ENCODE measurements at places on chromosomes 5 and 9.
A peak's percentile ranks its signal among the peaks of the same experiment; 100 is the strongest.

- no peak for DNase-seq
These were observed 163.9 kb downstream of the SLF1 start for GRCh38 chr5:94782383-94782782.

GRCh38 chr5:103894882-103895281 lies 332.3 kb upstream of the NUDT12 start:
- DNase-seq, result peak; percentile 88

DNA sequence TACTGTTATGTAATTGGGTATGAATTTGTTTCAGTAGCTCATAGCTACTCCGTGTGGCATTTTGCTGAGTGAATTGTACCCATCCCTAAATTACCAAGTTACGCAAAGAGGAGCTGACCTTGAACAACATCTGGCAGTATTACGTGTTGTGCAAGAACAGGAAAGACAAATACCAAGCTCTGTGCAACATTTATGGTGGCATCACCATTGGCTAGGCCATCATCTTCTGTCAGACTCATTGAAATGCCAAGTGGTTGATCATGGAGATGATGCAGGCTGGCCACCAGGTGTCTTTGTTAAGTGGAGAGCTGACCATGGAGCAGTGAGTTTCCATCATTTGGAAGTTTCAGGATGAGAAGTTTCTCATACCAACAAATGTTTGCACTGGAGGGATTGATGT lies 15.0 kb downstream of the ZSWIM6 start:
- DNase-seq, result no peak

DNA sequence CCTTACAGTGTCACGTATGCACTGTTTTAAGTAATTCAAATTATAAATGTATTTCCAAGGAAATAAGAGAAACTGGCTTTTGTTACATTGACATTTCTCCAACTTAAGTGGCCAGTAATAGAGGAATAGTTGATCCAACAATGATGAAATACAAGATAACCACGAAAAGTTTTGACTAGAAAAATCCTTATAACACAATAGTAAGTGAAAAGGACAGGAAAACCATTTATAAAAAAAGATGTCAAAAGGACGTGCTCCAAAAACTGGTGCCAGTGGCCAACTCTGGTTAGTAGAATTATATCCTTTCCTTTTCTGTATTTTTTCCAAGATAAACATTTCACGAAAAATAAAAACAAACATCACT lies 210.9 kb downstream of the GAPVD1 start:
- DNase-seq, result no peak

- DNase-seq, result no peak
These were observed 5.1 kb upstream of the CLINT1 start for GRCh38 chr5:157864067-157864466.

GRCh38 chr9:88998911-88999310 lies 7.6 kb downstream of the S1PR3 start:
- peak; percentile 42 for DNase-seq

- DNase-seq, result no peak
These were observed 52.6 kb upstream of the FANCC start for GRCh38 chr9:95370064-95370463.

- DNase-seq, result no peak
These were observed 693.8 kb downstream of the NR2F1-AS1 start for GRCh38 chr5:92887254-92887653.

GRCh38 chr9:5499889-5500398 lies 10.4 kb upstream of the PDCD1LG2 start:
- DNase-seq, result no peak

GRCh38 chr5:170393958-170394357 lies 4.8 kb upstream of the KCNMB1 start:
- DNase-seq, result peak; percentile 26

- DNase-seq, result no peak
These were observed 108.1 kb downstream of the TMEM174 start for GRCh38 chr5:73280821-73281746.

- no peak for DNase-seq
These were observed 277.4 kb downstream of the AOPEP start for GRCh38 chr9:95003689-95004410.

- peak; percentile 20 for DNase-seq
These were observed 177.6 kb upstream of the SMARCA2 start for GRCh38 chr9:1837453-1838084.

DNA sequence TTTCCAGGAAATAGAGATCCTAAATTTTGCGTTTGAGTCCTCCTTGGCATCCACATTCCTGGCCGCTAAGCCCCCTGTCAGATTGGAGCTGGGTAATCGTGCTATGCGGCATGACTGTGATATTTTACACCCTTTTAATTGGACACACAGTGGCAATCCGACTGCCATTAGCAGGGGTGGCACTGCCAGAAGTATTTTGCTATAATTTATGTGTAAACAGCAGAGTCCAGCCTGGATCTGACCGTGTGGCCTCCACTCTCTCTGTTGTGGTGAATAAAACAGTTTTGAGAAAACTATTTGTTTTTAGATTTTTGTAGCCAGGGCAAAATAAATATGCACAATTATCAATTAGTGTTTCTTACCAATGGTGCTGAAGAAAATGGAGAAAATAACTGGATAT lies 281.0 kb upstream of the IRX2 start:
- DNase-seq, result no peak

GRCh38 chr5:54608423-54609085 lies 91.0 kb downstream of the SNX18 start:
- DNase-seq, result no peak

GRCh38 chr5:135944967-135945560 lies 9.7 kb downstream of the LECT2 start:
- peak; percentile 67 for DNase-seq

DNA sequence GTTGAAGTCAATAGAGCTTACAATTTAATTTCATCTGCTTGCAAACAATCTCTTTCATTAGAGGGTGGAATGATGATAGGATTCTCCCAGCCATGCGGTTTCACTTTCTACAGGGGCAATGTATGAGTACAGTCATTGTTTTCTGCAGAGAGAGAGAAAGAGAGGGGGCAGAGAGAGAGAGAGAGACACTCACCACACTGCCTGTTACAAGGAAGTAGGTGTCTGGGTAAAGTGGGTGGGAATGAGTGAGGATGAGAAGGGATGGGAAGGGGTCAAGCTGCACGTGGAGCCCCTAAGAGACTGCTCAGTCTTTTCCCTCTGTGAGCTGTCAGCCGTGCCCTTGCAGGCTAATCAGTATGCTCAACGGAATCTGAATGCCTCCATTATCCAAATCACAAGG lies 454.3 kb downstream of the KDM4C start:
- peak; percentile 87 for DNase-seq

DNA sequence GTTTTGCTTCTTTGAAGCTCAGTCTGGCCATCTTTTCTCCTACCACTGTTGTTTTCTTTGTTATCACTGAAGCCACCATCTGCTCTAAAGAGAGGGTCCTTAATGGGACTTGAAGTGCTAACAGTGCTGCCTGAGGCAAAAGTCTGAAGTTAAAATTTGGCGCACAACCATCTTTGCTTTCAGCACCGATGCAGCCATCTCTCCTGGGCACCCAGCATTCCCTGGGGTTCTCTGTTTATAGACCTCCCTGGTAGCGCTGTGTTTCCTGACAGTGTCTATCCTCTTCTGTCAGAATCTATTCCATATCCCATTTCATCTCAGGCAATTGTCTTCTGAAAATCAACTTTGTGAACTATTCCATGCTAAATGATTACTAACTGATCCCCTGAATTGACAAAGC lies 491.5 kb upstream of the MPDZ start:
- no peak for DNase-seq

DNA sequence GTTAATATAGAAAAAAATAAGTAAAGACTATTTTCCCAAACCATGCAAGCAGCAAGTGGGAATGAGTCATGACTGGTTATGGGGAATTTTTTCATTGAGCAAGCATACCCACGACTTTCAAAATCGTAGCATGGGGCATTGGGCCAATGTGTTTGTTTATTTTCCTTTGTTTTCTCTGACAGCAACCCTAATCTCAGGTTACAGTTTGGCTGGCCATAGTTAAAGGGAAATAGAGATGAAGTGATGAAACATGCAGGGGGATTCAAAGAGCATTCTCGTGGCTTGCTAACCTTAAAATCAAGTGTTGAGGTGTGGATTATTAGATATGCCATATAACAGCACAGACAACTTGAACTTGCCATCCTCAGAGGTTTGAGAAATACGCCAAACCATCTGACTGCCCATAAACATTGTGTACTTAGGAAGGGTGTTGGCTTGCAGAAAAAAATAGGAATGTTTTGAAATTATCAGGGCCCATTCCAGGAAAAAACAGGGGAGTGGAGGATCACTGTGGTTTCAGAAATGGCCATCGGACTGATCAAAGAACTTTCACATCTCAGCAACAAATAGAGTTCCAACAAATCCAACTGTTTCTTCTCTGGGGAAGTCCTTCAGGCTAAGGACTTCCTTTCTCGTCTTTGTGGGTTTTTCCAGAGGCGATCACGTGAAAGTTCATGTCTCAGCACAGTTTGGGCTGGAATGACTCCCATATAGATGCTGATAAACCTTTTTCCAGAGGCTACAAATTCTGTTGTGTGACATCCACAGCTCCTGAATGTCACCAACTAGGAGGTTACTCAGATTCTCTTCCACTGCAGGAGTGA lies 259.1 kb downstream of the SYK start:
- no peak for DNase-seq

- no peak for DNase-seq
These were observed 402.9 kb downstream of the ENC1 start for GRCh38 chr5:74237571-74238145.

- no peak for DNase-seq
These were observed 4.9 kb upstream of the PGGT1B start for GRCh38 chr5:115267617-115268016.

DNA sequence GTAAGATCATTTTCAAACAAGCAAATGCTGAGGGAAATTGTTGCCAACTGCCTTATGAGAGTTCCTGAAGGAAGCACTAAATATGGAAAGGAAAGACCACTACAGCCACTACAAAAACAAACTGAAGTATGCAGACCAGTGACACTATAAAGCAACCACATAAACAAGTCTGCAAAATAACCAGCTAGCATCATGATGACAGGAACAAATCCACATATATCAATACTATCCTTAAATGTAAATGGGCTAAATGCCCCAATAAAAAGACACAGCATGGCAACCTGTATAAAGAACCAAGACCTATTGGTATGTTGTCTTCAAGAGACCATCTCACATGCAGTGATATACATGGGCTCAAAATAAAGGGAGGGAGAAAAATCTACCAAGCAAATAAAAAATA lies 113.2 kb downstream of the DTWD2 start:
- no peak for DNase-seq

- DNase-seq, result no peak
These were observed 2.9 kb downstream of the NAA35 start for GRCh38 chr9:85943757-85944430.

DNA sequence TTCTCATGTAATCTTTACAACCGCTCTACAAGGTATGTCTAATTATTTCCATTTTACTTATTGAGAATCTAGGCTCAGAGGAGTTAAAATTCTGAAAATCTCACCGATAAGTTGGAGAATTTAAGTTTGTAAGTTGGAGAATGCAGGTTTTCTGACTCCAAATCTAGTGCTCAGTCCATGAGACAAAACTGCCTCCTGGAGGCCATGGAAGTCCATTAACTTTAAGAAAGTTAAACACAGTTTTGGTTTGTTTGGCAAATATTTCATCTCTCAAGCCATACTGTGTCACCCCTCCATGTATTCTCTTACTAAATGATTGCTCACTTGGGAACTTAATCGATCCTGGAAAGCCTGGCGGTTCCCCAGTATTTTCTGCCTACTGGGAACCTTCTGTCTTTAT lies 52.6 kb downstream of the INIP start:
- DNase-seq, result no peak

- DNase-seq, result no peak
These were observed 297.0 kb upstream of the HAPLN1 start for GRCh38 chr5:84017523-84018172.

DNA sequence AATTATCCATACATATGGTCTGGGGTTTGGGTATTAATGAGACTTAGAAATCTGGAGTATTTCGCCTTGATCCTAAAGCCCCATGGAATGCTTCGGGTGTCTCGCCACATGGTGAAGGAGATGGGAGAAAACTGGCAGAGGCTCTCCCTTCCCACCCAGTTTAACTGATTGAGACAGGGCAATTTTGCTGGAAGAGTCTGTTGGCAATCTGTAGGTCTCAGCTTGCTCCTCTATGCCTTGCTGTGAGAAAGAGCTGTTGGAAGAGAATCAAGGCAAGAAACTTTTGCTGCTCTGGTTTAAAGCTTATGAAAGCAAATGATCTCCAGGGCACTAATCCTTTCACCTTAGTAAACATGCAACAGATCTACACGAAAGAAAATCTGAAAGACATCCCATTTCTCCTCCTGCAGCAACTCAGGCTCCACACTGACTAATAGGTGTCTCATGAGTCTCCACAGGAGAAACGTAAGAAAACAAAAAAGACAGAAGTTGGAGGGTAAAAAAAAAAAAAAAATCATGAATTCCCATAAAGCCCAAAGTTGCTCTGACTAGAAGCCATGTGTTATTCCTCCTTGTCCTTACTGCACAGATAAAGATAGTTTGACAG lies 369.9 kb downstream of the EFNA5 start:
- DNase-seq, result no peak

DNA sequence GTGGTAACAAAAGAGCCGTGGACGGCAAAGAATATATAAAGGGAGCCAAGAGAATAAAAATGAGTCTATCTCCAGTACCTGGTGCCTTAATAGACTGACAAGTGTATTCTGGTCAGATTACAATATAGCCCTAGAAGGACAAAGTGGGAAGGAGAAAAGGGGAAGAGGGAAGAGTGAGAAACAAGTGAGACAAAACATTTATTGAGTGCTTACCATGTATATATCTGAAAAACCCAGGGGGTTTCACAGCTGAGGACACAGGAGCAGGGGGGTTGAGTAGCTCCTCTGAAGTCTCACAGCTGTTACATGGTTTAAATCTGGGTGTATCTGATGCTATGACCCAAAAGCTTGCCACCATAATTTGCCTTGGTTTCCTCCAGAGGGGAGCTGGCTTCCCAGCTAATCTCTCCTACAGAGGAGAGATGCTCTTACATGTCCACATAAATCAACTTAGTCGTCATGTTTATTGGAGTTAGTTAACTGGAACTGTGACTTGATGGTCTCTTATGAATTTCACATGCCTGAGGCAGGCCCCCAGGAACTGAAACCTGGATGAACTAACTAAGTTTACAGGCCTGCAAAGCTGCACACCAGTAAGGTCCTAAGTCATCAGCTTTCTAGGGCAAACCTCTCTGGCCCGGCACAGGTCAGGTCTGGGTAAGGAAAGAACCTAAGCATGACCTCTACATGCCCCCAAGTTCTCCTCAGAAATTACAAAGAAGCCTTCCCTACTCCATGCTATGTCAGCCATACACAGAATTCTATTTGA lies 15.5 kb downstream of the SIL1 start:
- no peak for DNase-seq

DNA sequence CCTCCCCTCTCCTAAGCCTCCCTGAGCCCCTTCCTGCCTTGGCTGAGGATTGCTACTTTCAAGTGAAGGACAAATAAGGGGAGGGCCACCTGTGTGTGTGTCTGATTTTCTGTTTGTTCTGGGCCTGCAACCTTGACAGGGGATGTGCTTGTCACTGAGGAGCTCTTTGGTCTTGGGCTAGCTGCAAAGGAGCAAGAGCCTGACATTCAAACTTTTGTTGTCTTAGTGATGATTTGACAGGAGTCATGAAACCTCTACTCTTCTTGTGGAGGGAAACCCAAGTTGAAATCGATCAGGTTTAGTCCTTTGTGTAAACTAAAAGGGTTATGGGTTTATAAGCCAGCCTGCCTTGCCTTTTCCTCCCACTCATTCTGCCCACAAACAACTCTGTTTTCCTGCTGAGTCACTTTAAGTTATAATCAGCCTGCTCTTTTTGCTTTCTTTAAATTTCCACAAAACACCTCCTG lies 16.9 kb downstream of the CLTA start:
- no peak for DNase-seq

Measured in globus pallidus (tissue), 1 donor.